ENCODE measurements at places on chromosomes 2 and 18.
A peak's percentile ranks its signal among the peaks of the same experiment; 100 is the strongest.

DNA sequence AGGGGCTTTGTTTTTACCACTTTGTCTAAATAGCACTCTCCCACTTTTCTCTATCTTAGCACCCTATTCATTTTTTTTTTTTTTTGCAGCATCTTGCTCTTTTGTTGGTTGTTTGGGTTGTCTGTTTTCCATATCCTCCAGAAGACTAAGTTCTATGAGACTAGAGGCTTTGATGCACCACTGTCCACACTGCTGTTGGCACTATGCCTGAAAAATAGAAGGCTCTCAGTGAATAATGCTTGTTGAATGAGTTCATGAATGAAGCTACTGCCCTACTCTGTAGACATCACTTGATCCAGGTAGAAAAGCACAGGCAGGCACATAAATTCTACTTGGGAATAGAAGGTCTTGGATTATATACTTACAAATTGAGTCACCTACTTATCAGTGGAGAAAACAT, 7.3 kb downstream of the IL1A start:
- no peak for DNase-seq

DNA sequence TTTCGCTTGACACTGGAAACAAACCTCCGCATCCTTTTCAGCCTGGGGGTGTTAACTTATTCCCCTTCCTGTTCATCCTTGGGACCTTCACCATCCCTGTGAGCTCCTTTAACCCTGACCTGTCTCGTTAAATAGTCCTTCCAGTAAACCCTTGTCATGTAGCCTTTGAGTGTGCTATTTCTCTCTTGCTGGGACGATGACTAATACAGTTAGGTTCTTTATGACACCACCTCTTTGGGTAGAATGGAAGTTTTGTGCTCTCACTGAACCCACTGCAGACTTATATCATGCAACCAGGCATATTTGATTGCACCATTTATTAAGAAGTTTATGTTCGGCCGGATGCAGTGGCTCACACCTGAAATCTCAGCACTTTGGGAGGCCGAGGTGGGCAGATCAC, 40.5 kb upstream of the GAREM1 start:
- DNase-seq = no peak

GRCh38 chr2:68126561-68126960, 31.1 kb upstream of the PNO1 start:
- DNase-seq = no peak

DNA sequence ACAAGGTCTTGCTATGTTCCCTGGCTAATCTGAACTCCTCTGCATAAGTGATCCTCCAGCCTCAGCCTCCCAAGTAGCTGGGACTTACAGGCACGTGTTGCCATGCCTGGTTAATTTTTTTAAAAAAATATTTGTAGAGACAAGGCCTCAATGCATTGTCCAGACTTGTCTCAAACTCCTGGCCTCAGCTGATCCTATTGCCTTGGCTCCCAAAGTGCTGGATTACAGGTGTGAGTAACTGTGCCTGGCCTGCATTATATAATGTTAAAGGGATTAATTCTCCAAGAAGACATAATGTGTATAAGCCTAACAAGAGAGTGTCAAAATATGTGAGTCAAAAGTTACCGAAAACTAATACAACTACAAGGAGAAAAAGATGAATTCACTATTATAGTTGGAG, 32.2 kb downstream of the BUB1 start:
- no peak for DNase-seq

- DNase-seq = no peak
These were observed 130.8 kb downstream of the SMAD7 start for GRCh38 chr18:48819781-48820482.

DNA sequence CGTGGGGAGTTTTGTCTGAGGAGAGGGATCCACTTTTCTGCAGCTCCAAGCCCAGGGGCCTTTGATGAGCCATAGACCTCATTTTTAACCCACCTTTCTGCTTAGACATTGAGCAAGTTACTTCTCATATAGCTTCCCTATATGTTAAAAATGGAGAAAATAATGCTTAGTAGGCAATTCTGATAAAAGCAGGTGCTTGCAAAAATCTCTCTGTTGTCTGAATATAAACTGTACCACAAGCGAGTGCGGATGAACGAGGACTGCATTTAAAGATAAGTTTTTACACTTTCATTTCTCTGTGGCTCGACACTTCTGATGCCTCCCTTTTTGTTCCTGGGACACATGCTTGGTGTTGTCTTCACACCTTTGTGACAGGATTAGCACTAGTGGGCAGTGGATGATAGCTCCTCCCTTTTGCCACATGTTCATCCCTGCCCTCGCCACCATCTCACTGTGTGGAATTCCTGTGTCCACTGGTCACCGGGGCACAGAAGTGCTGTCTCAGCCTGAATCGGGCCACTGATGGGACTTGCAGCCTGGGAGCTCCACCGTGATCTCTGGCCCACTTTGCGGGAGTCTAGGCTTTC, 1.6 kb downstream of the TYMS start:
- DNase-seq = no peak

DNA sequence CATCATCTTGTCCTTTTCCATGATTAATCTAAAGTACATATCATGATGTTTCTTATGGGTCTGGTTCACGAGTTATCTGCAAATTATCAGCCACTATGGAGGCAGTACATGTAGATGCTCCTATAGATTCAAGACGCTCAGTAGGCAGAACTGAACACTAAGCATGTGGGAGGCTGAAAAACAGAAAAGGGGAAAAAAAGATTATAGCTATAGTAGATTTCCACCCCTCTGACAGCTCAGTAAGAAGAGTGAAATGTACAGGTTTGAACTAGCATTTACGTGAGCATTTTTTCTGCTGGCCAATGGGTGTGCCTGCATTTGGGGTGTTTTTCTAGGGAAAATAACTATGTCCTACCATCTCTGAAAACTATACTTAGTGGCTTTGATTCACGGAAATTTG, 308.9 kb downstream of the ZEB2 start:
- no peak for DNase-seq

- no peak for DNase-seq
These were observed 39.1 kb upstream of the MC4R start for GRCh38 chr18:60411715-60412114.

DNA sequence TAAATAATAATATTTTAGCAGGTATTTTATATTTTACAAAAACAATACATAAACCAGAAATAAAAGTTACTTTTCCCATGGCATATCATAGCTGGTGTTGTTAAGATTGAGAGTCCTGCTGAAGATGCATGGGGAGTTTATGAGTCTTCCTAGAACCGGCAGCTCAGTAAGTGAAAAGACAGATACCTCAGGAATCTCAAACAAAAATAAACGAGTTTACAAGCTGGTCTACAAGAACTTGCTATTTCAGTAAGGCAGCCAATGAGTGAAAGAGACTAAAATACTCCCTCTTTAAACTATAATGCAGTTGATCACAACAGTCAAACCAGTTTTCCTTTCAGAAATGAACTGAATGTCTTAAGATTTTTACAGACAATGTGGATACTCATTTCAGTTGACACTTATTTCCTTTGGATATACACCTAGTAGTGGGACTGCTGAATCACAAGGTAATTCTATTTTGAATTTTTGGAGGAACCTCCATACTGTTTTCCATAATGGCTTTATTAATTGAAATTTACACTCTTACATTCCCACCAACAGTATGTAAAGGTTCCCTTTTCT, 8.9 kb downstream of the GAREM1 start:
- DNase-seq = no peak

- DNase-seq = no peak
These were observed 25.9 kb downstream of the GPR35 start for GRCh38 chr2:240651185-240651584.

GRCh38 chr2:69017835-69018234, 4.9 kb downstream of the ANTXR1 start:
- no peak for DNase-seq

GRCh38 chr2:222361787-222362186, 62.6 kb upstream of the SGPP2 start:
- DNase-seq = no peak

GRCh38 chr2:75113231-75113869, 86.0 kb downstream of the TACR1 start:
- DNase-seq = no peak

DNA sequence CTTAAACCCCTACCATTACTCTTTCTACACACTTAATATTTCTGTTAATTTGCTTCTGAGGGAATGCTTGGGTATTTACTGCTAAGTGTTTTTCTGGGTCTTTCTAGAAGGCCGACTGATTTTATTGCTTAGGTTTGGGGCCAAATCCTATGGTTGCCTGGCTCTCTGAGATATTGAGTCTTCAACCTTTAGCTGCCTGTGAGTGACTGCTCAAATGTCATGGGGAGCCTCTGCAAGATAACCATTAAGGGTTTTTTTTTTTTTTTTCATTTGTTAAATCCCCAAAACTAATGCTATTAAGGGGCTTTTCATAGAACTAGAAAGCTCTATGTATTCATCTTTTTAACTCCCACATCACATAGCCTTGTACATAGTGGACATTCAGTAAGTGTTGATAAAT, 5.0 kb downstream of the OSBPL6 start:
- no peak for DNase-seq

- DNase-seq = peak; percentile 55
These were observed 1.2 kb downstream of the ST3GAL5 start for GRCh38 chr2:85887566-85888019.

GRCh38 chr18:58034370-58034769, 9.7 kb upstream of the NEDD4L start:
- no peak for DNase-seq

- DNase-seq = no peak
These were observed 191.8 kb downstream of the KCNH7 start for GRCh38 chr2:162646794-162647193.

DNA sequence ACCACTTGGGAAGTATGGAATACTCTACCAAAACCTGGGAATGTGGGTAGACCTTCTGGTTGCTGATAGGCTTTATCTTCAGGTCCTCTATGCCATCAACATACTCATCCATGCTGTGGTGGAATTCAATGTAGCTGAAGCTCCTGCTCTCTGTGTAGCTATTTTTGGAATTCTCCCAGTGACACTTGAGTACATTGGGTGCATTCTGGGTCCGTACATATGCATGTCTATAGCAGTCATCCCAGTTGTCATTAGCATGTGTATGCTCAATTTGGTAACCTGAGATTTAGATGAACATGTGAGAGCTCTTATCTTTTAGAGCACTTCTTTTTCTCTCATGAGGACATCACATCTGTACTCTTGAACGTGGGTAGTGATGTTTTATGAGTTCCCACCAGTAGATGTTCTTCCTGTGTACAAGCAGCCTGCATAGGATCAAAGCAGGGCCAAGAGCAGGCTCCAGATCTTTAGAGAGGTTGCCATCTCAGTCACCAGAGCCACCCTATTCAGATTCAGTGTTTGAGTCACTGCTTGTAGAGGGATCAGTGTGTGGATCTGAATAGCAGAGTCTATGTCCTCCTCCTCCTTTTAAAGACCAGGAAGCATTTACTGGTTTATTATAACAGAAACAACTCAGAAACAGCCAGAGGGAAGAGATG, 65.9 kb downstream of the MGAT5 start:
- DNase-seq = no peak

DNA sequence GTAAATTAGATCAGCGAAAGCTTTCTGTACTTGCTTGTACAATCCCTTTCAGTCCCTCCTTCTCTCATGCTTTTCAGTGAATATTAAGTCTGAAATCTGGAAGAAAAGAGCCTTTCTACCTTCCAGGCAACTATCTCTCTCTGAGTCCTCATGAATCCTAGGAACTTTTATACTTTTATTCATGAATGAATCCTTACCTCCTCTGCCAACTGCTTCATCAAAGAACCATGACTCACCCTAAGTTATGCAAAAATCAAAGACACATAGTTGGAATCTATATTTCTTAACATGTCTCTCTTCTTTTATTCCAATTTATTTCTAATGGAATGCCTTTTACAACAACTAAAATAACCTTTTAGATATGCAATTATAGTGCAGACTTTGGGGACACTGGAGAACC, 394.2 kb downstream of the CLIP4 start:
- DNase-seq = no peak

DNA sequence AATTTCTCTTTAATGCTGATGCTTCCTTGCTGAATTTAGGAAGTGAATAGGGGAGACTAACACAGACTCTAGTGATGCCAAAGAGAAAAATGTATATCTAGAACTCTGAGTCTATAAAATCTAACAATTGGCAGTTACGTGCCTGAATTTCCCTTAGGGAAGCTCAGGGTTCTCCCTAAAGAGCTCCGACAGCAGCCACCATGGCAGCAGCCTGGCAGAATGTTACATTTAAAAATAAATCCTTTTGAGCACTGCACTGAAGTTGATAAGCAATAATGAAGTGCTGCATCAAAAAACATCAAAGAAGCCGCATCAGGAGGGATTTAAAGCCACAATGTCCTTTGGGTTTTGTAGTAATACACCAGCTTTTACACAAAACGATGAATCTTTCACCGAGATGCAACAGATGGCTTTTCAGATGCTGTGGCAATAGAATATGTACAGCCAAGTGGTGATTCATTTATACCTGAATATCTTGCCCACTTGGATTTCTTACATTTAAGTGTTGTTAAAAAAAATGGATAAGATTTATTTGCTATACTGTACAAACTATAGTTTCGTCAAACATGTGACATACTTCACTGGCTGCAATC, 291.2 kb upstream of the SESTD1 start:
- no peak for DNase-seq
